ENCODE measurements at places on chromosomes 5 and 9. TPM values are rescaled to one million over a fixed set of nuclear protein-coding genes. Genes with fewer than 3 reads are reported as not detected.

GRCh38 chr5:53017383-53017782 lies 28.2 kb downstream of the ITGA2 start:
- DNase-seq = no peak

DNA sequence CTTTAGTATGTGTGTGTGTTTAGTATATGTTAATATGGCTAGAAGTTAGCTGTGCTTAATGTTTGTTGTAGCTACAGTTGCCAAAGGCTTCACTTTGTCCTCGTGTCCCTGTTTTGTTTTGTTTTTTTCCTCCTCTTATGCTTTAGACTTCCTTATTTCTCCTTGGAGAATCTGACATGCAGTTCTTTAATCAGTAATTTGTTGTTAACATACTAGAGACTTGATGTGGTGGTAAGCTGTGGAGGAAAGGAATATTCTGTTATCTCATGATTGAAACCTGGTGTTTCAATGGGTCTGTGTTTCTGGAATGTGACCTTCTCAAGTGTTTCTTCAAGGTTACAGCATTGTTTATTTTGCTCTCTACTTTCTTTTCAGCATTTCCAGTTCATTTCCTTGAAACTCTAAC lies 515.6 kb upstream of the ST8SIA4 start:
- peak; percentile 46 for DNase-seq

DNA sequence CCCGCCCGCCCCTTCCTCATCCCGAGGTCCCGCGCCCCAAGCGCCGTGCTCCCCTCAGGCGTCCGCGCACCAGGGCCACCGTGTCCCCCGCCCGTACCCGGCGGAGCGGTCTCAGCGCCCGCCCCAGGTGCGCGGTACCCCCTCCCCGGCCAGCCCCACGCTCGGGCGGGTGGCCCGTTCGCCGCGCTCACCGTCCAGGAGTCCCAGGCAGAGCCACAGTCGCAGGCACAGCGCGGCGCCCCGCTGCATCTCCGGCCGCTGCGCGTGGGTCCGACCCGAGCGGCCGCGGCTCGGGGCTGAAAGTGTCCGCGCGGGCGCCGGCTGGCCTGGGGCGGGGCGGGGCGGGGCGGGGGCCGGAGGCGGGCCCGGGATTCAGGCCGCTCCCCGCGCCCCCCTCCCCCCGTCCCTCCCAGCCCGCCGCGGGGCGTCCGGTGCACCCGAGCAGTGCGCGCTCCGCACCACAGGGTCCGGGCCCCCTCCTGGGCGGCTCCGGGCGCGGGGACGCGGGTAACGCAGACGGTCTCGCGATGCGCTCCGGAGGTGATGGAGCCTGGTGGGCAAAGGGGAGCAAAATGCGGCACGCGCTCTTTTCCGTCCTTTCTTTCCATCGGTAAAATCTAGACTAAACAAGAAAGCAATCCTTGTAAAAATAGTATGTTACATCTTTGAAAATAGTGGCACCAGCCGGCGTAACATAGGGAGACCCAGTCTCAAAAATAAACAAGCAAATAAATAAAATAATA lies at the start of gene FLT4:
TSS of gene FLT4 (minus strand) at position 304 of the 743 bp plus-strand sequence. CDS start at position 249, 55 bp downstream.
- DNase-seq = no peak

SLC36A2 gene
- 0.62 TPM for polyA plus RNA-seq

EPB41L4B gene
- polyA plus RNA-seq = 10.7 TPM

- no peak for DNase-seq
These were observed 4.0 kb downstream of the IL13 start for GRCh38 chr5:132662004-132662401.

DNA sequence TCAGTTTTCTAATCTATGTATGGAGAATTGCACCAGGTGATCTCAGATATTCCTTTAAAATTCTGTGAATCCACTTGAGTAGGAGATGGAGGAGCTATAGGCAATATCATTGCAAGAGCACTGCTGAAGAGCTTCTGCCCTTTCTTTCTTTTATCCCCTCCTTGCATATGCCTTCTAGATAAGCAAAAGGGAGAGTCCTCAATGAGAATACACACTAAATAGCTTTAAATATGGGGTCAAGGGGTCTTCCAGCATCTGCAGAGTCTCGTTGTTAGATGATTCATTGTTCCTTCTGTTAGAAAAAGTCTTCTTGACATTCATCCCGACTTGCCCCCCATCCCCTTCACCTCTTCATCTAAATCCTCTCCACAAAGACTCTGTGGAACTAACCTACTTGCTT lies 156.1 kb downstream of the PIK3R1 start:
- no peak for DNase-seq

DNA sequence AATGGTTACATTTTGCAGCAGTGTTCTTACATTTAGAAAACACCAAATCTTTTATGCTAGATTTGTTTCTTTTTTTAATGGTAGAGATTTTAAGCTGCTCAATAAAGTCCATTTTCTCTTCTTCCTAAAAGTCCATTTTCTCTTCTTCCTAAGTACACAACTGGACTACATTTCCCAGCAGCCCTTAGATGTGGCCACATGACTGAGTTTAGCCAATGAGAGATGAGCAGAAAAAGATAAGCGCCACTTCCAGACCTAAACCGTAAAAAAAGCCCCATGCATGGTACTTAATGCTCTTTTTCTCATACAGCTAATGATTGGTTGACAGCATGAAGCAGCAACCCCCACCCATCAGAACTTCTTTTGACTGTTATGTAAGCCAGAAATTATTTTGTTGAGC lies 206.7 kb downstream of the FAM114A2 start:
- no peak for DNase-seq

ACOT12 gene
- 0.22 TPM for polyA plus RNA-seq

- no peak for DNase-seq
These were observed 16.7 kb downstream of the TCF7 start for GRCh38 chr5:134131165-134131564.

DNA sequence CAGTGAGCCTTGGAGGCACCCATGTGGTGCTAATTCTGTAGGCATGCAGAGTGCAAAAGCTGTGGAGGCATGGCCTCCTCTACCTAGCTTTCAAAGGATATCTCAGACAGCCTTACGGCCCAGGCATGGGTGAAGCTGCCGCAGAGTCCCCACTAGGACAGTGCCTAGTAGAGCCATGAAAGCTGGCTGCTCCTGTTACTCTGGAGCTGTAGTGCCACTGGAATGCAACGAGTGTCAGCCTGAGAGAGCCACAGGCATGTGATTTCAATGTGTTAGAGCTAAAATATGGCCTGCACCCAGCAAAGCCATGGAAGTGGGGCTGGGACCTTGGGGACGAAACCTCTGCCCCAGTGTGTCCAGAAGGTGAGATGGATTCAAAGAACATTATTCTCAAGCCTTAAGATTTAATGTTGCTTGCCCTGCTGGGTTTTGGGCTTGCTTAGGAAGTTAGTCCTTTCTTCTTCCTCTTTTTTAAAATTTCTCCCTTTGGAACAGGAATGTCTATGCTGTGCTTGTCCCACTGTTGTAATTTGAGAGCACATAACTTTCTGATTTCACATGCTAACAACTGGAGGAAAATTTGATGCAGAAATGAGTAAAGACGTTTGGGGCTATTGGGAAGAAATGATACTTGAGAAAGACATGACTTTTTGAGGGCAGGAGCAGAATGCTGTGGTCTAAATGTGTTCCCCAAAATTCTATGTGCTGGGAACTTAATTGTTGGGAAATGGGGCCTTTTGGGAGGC lies 298.4 kb downstream of the PSAT1 start:
- DNase-seq = no peak

- no peak for DNase-seq
These were observed 38.5 kb downstream of the SNCAIP start for GRCh38 chr5:122350496-122350895.

GRCh38 chr5:148224117-148224742 lies 14.1 kb upstream of the MARCOL start:
- no peak for DNase-seq

DNA sequence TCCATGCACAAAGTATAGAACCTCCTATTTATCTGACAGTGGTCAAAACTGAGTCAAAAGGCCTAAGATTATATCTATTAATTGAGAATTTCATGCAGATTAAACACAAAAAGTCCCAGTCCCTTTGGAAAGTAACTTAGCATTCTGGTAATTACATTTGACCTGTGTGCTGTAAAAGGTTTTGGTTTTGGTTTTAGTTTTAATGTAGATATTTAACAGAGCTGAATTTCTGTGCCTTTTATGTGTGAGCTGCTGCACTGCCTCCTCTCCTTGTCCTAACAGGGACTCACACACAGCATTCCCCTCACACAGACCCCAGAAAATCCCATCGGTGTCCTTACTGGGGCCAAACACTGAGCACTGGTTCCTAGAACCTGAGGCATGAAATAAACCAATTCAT lies 31.0 kb upstream of the FSD1L start:
- DNase-seq = no peak

KCNV2 gene
- polyA plus RNA-seq = 0.27 TPM

Data from forelimb muscle (tissue), 1 donor.